ENCODE measurements at places on chromosomes 11 and 22. TPM values are rescaled to one million over a fixed set of nuclear protein-coding genes. Genes with fewer than 3 reads are reported as not detected.

The TREH gene
- total RNA-seq = not detected

The POU2F3 gene
- total RNA-seq = not detected

The MIAT gene
- total RNA-seq = 52.2 TPM

The ANO5 gene
- 0.04 TPM for total RNA-seq

The TRIM68 gene
- 11.8 TPM for total RNA-seq

The GDPD4 gene
- not detected for total RNA-seq

The CHCHD10 gene
- total RNA-seq = 186 TPM

The APOA4 gene
- not detected for total RNA-seq

The MRPL23 gene
- total RNA-seq = 127 TPM

The UCP2 gene
- total RNA-seq = 279 TPM

The CEND1 gene
- 2.1 TPM for total RNA-seq

The BIK gene
- 4.1 TPM for total RNA-seq

The TNNT3 gene
- total RNA-seq = 1.6 TPM

The OR10D3 gene
- total RNA-seq = not detected

The SLC5A1 gene
- total RNA-seq = not detected

The NRXN2 gene
- total RNA-seq = 0.55 TPM

The ARL2 gene
- total RNA-seq = 125 TPM

The PGA5 gene
- total RNA-seq = not detected

The PRRG4 gene
- 0.68 TPM for total RNA-seq

The PRR14L gene
- 50.4 TPM for total RNA-seq

The FAM111B gene
- total RNA-seq = 40.9 TPM

The MUC2 gene
- total RNA-seq = not detected

The PRCP gene
- 27.1 TPM for total RNA-seq

The ENTHD1 gene
- total RNA-seq = 0.16 TPM

The NAV2 gene
- total RNA-seq = 0.42 TPM

The MTMR2 gene
- 50.1 TPM for total RNA-seq

The FGF4 gene
- total RNA-seq = not detected

The CYP2D6 gene
- 1.8 TPM for total RNA-seq

The MYH9 gene
- 680 TPM for total RNA-seq

The POU2AF2 gene
- not detected for total RNA-seq

The GAL3ST3 gene
- total RNA-seq = not detected

The RPS25 gene
- total RNA-seq = 1,415 TPM

The DDIAS gene
- total RNA-seq = 23.8 TPM

The SC5D gene
- 23.6 TPM for total RNA-seq

The RFPL3 gene
- total RNA-seq = not detected

The ZNF70 gene
- 3.4 TPM for total RNA-seq

The LMO2 gene
- 0.53 TPM for total RNA-seq

The RGL4 gene
- total RNA-seq = 3.2 TPM

The TRIM6 gene
- not detected for total RNA-seq

The TESMIN gene
- 1.3 TPM for total RNA-seq

The HEPHL1 gene
- total RNA-seq = not detected

The SOX10 gene
- total RNA-seq = not detected

The AMPD3 gene
- total RNA-seq = 12.2 TPM

The SPTBN2 gene
- total RNA-seq = 0.81 TPM

The PATE1 gene
- total RNA-seq = not detected

The EIF3D gene
- 341 TPM for total RNA-seq

The PHETA2 gene
- 3.1 TPM for total RNA-seq

The KRTAP5-1 gene
- not detected for total RNA-seq

The GGT5 gene
- total RNA-seq = not detected

The CADM1 gene
- total RNA-seq = 1.1 TPM

The MS4A6E gene
- total RNA-seq = not detected

The KCNQ1 gene
- total RNA-seq = 2.6 TPM
